ENCODE measurements at places on chromosomes 16 and 17.

DNA sequence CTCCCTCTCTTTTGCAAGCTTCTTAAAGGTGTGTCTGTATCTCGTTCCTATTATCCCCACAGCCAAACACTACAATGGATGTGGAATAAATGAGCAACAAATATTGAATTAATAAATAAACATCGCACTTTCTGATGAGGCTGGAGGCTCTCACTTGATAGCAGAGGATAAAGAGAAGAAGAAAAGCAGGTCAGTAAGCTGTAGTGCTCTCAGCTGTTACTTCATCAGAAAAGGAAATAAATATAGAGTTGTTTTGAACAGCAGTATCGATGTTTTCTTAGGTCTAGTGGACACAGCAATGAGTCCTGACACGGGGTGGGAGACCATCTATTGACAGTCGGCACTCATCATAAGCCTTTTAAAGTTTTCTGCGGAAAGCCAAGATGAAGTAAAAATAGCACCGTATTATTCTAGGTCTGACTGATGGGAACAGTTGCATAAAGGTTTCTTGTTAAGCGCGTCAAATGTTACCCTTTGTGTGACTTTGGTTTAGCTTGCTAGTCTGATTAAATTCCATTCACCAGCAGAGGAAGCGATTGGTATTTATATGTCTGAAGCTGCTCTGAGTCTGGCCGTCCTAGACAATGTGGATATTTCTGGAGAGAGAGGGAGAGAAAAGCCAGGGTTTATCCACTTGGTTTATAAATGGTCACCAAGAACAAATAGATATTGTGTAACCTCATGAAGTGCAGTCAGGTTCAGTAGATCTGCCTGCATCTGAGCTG is 646.1 kb downstream of the CDH11 start:
- DNase-seq = peak; percentile 69

GRCh38 chr17:41061964-41062363 is 2.0 kb upstream of the KRTAP2-3 start:
- DNase-seq = no peak

- DNase-seq = no peak
Observed at GRCh38 chr17:11900041-11900476, 97.2 kb downstream of the ZNF18 start.

DNA sequence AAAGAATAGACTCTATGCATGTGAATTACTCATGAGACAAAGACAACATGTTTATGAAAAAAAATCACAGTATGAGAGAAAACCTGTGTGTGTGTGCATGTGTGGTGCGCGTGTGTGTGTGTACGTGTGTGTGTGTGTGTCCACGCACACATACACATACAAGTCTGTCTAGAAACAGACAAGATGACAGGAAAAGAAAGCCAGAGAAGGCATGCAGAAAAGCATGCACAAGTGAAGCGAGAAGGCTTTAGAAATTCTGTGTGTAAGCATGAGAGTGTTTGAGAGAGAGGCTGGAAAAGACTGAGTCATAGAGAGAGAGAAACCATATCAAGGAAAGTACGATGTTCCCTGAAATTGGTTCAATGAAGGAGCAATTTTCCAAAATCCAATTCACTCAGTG is 566.4 kb upstream of the C16orf82 start:
- no peak for DNase-seq

- DNase-seq = no peak
Observed at GRCh38 chr16:2777903-2778629, 986 bp upstream of the ELOB start.

- DNase-seq = no peak
Observed at GRCh38 chr17:56678249-56679114, 85.0 kb downstream of the NOG start.

- no peak for DNase-seq
Observed at GRCh38 chr16:11289202-11289601, 8.1 kb upstream of the PRM1 start.

GRCh38 chr17:76556765-76557367 is 17.0 kb downstream of the PRCD start:
- DNase-seq = no peak

- no peak for DNase-seq
Observed at GRCh38 chr17:3009411-3009920, 53.9 kb downstream of the OR1D5 start.

- no peak for DNase-seq
Observed at GRCh38 chr17:11074451-11074850, 166.6 kb upstream of the SHISA6 start.

DNA sequence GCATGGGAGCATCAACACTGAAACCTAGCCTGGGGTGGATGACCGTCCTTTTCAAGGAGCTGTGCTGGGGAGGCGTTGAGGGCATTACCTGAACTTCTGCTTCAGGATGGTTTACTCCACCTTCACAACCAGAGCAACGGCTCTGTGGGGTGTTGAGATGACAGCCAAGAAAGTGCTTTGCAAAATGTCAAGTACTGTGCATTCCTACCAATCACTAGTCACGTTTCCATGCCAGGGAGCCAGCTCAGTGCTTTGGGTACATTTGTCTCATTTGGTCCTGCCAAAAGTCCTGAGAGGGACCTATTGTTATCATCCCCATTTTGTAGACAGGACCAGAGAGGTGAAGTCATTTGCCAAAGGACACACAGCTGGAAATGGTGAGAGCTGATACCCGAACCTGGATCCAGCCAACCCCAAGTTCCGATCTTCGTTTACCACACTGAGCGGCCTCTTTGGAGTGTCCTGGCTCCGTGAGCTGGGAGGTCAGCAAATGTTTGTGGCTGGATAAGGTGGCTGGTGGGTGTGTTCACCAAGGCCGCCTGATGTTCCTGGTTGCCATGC is 61.6 kb downstream of the IRF8 start:
- no peak for DNase-seq

- peak; percentile 17 for DNase-seq
Observed at GRCh38 chr16:10521681-10522274, 58.6 kb downstream of the EMP2 start.

DNA sequence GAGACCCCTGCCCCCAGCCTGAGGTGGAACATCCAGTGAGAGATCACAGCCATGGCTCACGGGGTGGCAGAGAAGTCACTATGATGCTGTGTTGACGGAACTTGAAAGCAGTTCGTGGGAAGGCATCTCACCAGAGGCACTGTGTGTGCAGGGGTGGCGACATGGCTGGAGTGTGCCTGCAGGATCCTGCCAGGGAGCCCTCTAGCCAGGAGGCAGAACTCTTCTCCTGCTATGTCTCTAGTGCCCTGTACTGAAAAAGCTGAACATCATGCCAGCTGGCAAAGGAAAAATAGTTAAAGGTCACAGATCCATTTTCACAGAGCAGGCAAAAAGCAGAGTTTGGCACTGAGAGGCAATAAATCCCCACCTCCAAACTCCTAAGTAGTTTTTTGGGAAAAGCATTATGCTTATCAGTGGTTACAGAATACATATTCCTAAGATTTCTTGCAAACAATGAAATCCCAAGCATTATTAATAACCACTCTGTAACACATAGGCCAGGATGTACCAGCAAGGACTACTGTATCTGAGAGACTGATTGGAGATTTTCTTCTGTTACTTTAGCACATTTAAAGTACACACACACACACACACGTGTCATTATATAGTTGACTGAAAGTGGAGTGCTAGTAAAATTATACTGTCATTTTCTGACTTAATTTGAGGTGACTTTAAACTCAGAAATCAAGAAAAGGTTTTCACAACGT is 36.8 kb downstream of the TNRC6C start:
- DNase-seq = no peak

DNA sequence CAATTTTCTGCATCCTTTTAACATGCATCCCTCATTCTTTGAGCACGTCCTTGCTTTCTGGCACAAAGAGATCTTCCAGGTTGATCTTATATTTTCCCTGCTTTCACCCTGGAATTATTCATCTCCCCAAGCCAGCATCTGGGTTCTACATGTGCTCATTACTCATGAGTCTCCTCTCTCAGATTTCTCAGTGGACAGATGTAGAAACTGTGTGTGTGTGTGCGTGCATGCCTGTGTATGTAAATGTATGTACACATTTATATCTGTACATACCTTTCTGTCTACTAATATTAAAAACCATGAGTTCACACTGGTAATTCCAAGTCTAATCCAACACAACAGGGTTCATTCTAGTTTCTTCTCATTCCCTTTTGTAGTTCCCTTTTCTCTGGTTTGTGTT is 41.9 kb upstream of the NSRP1 start:
- no peak for DNase-seq

GRCh38 chr17:73420897-73421296 is 109.1 kb upstream of the CDC42EP4 start:
- DNase-seq = no peak

DNA sequence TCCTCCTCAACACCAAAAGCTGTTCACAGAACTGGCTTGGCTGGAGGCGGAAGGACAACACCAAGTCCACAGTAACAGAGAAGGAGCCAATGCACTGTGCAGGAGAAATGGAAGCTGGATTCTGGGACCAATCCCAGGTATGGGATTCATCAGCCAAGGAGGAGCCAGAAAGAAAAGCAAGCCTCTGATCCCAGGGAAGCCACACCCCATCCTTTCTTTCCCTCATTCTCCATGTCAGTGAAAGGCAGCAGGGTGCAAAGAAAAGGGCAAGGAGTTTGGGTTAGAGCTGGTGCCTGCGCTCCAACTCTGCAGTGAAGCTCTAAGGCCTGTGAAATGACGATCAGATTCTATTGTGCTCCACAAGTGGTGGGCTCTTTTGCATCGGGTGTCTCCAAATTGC is 11.0 kb downstream of the DCAKD start:
- DNase-seq = no peak

DNA sequence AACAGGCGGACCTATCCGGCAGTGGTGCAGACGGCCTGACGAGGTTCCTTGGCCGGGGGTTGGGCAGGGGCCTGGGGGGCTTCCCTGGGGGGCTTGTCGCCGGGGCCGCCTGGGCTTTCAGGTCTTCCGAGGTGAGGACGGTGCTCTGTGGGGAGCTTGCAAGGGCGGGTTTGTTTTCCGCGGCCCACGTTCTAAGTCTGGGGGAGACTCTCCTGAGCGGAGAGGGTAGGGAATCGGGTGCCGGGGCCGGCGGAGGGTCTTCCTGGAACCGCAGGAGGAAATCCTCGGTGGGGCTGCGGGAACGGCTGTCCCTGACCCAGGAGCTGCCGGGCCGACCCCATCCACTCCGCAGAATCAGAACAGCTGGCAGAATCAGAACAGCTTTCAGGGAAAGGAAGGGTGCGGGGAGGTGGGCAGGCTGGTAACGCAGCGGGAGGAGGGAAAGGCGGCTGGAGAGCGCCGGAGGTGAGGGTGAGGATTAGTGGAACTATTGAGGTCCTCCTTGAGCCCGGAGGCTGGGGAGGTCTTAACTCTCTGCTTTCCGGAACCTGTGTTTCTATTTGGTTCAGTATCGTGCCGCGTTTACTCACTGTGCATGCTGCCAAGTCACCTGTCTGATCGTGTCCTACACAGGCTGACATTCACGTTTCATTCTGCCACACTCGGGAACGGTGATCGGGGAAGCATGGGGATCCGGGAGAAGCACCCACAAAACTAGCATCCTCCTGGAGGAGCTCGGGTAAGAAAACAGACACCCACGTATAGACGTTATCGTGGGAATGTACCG is 28.9 kb downstream of the CPSF4L start:
- DNase-seq = peak; percentile 34

GRCh38 chr16:10136916-10137315 is 45.3 kb downstream of the GRIN2A start:
- DNase-seq = no peak

DNA sequence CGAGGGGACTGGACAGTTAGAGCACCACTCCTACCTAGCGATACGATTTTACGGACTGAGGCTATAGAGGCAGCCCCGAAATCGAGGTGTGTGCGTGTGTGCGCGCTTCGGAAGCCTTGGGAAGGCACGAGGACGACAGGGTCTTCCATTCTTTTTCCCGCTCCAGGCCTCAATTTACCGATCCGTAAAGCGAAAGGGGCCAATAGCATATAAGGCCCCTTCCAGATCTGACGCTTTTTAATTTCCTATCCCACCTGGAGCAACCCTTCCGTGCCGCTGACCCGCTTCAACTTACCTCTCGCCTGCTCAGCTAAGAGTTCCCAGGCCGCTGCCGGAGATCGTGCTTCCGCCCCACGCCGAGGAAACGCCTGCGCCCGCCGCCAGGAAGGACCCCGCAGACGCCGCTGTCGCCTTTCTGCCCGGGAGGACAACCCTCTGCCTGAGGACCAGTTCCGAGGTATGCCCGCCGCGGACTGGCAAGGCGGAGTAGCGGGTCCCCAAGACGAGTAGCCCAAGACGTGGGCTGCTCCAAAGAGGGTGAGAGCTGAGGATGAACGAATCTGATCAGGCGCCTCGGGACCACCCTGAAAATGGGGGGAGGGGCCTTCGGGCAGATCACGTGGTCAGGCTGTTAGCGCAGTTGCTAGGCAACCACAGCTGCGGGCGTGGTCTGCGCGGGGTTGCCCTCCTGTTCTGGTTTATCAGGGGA is at the start of gene EFTUD2:
EFTUD2 (minus strand) TSS at position 372 of the 709 bp plus-strand sequence. CDS start 4,924 bp downstream, outside the sequence.
- DNase-seq = peak; percentile 87

DNA sequence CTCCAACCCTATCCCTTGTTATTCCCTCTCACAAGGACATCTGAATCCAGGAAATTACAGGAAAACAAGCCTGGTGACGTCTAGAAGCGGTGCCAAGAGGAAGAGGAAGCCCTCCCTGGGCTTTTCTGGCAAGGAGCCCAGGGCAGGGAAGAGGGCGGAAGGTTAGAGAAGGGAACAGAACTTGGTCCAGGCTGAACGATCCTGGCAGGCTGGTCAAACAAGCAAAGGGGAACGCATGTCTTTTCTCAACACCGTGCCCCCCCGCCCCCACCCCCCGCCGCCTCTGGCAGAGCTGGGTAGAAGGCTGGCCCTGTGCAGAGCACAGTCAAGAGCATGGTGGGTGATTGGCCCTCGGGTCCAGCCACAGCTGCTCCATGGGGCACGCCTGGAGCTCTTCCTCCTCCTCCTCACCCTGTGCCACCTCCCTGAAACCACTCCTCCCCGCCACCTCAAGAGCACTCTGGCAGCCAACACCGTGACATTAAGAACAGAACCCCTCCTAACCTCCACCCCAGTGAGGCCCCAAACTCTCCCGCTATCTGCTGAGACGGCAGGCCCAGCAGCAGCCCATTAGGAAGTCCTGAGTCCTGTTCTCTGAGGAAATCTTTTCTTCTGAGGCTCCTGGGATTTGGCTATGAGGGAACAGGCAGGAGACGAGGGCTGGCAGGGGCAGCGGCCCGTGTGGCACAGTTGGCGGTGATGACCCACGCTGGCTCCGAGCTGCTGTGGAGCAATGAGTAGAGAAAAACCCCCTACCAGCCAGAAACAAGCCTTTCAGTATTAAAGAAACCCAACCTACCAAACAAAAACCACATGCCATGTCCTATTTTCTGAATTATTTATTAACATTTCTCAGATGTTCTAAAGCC is 7.3 kb downstream of the C16orf86 start:
- DNase-seq = no peak

DNA sequence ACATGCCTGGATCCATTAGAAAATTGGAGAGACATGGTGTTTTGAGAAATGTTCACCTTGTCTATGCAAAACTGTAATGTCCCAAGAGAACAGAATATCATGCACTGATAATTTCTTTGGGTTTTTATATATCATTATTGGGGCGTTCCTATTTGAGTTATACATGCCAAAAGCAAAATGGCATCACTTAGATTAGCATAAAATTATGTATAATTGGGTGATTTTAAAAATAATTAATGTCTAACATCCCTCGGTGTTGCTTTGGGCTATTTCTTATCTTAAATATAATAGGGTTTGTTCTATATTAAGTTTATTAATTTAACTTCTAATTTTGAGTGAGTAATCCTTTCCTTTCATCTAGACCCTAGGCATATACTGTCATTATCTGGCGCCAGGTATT is at the start of gene KRT28:
KRT28 (minus strand) TSS at position 101 of the 400 bp plus-strand sequence; CDS start at position 35, 66 bp downstream.
- DNase-seq = no peak
